ENCODE measurements at places on chromosomes 5 and 9.
A peak's percentile ranks its signal among the peaks of the same experiment; 100 is the strongest.

DNA sequence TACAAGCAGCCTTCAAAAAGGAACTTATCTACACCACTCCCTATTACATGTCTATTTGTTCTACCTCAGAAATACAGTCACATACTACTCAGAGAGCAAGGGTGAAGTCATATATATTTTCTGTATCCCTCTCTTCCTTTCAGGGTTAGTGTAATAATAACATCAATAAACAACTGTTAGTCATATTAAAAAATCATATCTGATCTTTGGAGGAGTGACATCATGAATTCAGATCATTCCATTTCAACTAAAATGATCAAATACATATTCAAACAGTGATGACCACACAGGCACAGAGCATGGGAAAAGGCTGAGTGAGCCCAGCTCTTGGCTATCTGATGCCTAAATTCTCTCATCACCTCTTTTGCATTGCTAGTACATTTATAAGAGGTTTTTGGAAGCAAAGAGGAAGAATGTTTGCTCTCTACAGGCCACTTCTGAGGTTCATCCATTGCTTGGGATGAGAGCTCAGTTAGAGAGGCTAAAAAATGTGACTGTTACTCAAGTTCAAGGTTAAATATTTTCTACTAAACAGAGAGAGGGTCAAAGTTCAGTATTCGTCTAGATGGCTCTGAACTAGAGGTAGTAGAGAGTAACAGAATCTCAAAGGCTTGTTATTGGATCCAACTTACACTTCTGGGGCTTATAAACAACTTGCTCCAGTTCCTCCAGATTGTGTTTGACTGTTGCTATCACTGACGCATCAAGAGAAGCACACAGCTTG is 39.0 kb downstream of the RIGI start:
- DNase-seq: no peak
- H3K36me3 ChIP-seq: peaks cover 32% of the 10 kb centered on the region
- no peak overlapping the region for H3K4me3 ChIP-seq
- H3K27me3 ChIP-seq: peaks cover 5% of the 10 kb centered on the region
- H3K4me1 ChIP-seq: no peaks in the 10 kb centered on the region

- H3K36me3 ChIP-seq: peaks cover 33% of the 10 kb centered on the region
- no peak for DNase-seq
- H3K4me1 ChIP-seq: peaks cover 5% of the 10 kb centered on the region
- no peak overlapping the region for H3K27ac ChIP-seq
- H3K4me3 ChIP-seq: no peak overlapping the region
- H3K27me3 ChIP-seq: peaks cover 4% of the 10 kb centered on the region
Observed at GRCh38 chr9:92047500-92047899, 67.7 kb downstream of the SPTLC1 start.

- H3K27ac ChIP-seq: no peak overlapping the region
- H3K4me3 ChIP-seq: no peak overlapping the region
- no peak for DNase-seq
Observed at GRCh38 chr9:110178281-110178680, 29.7 kb downstream of the C9orf152 start.

GRCh38 chr9:23830929-23831730 is 5.1 kb upstream of the ELAVL2 start:
- H3K36me3 ChIP-seq: no peaks in the 10 kb centered on the region
- peaks cover 25% of the 10 kb centered on the region for H3K4me1 ChIP-seq
- peaks cover 3% of the 10 kb centered on the region for H3K27me3 ChIP-seq
- H3K27ac ChIP-seq: peak overlapping the region; percentile 93

GRCh38 chr5:160640406-160640805 is 211.6 kb downstream of the ATP10B start:
- no peak for DNase-seq
- peaks cover 4% of the 10 kb centered on the region for H3K4me1 ChIP-seq
- H3K4me3 ChIP-seq: no peak overlapping the region

- H3K4me3 ChIP-seq: no peak overlapping the region
- no peaks in the 10 kb centered on the region for H3K36me3 ChIP-seq
- peaks cover 13% of the 10 kb centered on the region for H3K4me1 ChIP-seq
Observed at GRCh38 chr5:65482736-65483545, 1.2 kb upstream of the ADAMTS6 start.

GRCh38 chr5:19564036-19564435 is 424.0 kb downstream of the CDH18 start:
- H3K36me3 ChIP-seq: no peaks in the 10 kb centered on the region
- H3K4me3 ChIP-seq: no peak overlapping the region
- no peaks in the 10 kb centered on the region for H3K27me3 ChIP-seq
- DNase-seq: no peak

DNA sequence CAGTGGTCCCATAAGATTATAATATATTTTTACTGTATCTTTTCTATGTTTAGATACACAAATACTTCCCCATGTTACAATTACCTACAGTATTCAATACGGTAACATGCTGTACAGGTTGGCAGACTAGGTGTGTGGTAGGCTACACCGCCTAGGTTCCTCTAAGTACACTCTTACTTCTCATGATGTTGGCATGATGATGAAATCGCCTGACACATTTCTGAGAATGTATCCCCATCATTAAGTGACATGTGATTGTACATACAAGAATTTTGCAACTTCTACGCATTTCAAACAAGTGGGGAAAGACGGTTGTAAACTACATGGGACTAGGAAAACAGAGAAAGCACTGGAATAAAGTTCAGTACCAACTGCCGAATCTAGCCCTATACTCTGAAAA is 53.3 kb downstream of the SETX start:
- H3K27me3 ChIP-seq: no peaks in the 10 kb centered on the region
- DNase-seq: no peak
- peak overlapping the region; percentile 42 for H3K27ac ChIP-seq
- H3K4me1 ChIP-seq: peaks cover 23% of the 10 kb centered on the region
- H3K36me3 ChIP-seq: peaks cover 58% of the 10 kb centered on the region

- no peaks in the 10 kb centered on the region for H3K4me1 ChIP-seq
- no peak overlapping the region for H3K4me3 ChIP-seq
- peaks cover 7% of the 10 kb centered on the region for H3K36me3 ChIP-seq
- no peak overlapping the region for H3K27ac ChIP-seq
Observed at GRCh38 chr5:127053049-127053448, 20.3 kb downstream of the C5orf63 start.

DNA sequence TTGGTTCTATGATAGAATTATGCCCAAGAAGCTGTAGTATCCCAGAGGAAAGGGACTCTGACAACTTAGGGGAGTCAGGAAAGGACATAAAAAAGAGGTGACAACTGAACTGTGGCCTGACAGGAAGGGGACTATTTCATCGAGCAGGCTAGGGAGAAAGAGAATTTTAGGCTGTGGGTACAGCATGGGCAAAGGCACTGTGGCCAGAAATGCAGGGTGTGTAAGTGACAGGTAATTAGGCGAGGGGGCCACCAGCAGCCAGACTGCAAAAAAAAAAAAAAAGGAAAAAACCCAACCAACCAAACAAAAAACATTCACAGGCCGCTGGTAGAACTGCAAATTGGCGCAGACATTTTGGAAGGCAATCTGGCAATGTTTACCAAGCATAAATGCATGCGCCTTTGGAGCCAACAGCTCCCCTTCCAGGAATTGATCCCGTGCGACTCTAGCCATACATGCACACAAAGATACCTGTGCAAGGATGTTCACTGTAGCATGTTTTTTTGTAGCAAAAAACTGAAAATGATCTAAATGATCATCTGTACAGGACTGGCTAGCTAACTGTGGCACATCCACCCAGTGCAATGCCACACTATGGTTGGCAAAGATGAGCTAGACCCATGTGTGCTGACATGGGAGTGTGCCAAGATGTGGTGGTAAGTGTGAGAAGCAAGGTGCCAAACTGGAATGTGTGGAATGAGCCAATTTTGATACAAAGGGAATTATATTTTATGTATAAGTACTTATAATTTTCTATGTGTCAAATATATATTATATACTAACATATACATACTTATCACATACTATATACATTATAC is 1.1 kb downstream of the EIF4E1B start:
- H3K36me3 ChIP-seq: no peaks in the 10 kb centered on the region
- peaks cover 15% of the 10 kb centered on the region for H3K27me3 ChIP-seq
- peaks cover 22% of the 10 kb centered on the region for H3K4me1 ChIP-seq
- no peak overlapping the region for H3K4me3 ChIP-seq
- no peak overlapping the region for H3K27ac ChIP-seq
- DNase-seq: no peak

GRCh38 chr5:8458038-8458383 is 589.1 kb downstream of the MTRR start:
- no peak overlapping the region for H3K27ac ChIP-seq
- peaks cover 3% of the 10 kb centered on the region for H3K4me1 ChIP-seq
- H3K36me3 ChIP-seq: peaks cover 4% of the 10 kb centered on the region
- H3K4me3 ChIP-seq: peak overlapping the region; percentile 83
- no peak for DNase-seq

DNA sequence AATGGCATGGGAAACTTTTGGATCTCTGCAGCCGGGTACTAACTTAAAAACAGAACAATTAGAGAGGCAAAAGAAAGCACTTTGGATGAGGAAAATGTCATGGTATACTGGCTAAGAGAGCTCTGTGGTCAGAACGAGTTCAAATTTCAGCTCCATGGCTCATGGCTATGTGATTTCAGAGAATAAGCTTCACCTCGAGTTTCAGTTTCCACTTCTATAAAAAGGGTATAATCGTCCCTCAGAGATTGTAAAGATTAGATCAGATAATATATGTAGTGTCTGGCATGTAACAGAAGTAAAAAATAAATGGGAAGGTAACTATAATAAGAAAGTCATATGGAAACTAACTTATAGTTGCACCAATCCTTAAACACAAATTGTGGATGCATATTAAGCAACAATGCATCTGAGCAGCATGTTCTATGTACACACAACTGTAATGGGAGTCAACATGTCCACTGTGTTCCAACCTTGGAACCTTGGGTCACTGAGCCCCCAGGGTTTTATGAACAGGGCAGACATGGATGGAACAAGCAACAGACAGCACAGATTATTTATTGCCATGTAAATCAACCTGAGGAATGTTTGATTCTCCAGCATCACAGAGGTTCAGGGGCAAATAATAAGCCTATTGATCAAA is 145.4 kb downstream of the MAPKAP1 start:
- no peaks in the 10 kb centered on the region for H3K36me3 ChIP-seq
- no peak overlapping the region for H3K27ac ChIP-seq
- H3K27me3 ChIP-seq: no peaks in the 10 kb centered on the region
- no peak for DNase-seq
- no peak overlapping the region for H3K4me3 ChIP-seq

DNA sequence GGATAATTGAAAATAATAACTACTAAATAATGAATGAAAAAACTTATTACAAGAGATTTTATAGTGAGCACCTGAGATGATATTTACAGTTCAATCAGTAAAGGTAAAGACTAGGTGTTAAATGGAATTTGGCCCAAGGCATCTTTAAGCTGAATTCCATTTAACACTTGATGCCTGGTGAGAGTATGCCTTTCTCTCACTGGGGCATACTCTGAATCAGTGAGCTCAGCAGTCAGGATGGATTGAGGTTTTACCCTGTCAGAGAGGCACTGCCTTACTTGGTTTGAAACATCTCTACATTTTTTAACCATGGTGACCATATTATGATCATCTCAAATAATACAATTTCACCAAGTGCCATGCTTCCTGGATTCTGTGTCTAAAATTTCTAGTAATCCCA is 1416.3 kb downstream of the MAT2B start:
- H3K4me3 ChIP-seq: no peak overlapping the region
- DNase-seq: no peak
- H3K27me3 ChIP-seq: no peaks in the 10 kb centered on the region
- H3K36me3 ChIP-seq: no peaks in the 10 kb centered on the region
- H3K4me1 ChIP-seq: no peaks in the 10 kb centered on the region
- no peak overlapping the region for H3K27ac ChIP-seq

GRCh38 chr9:124841075-124841821 is 12.0 kb upstream of the WDR38 start:
- DNase-seq: no peak
- H3K4me3 ChIP-seq: no peak overlapping the region
- no peak overlapping the region for H3K27ac ChIP-seq
- H3K27me3 ChIP-seq: peaks cover 6% of the 10 kb centered on the region
- no peaks in the 10 kb centered on the region for H3K4me1 ChIP-seq

- peaks cover 52% of the 10 kb centered on the region for H3K4me1 ChIP-seq
- no peak overlapping the region for H3K27ac ChIP-seq
- H3K36me3 ChIP-seq: no peaks in the 10 kb centered on the region
- DNase-seq: no peak
- peaks cover 9% of the 10 kb centered on the region for H3K27me3 ChIP-seq
Observed at GRCh38 chr5:116394186-116394867, 180.3 kb downstream of the SEMA6A start.

GRCh38 chr9:91187965-91188344 is 173.8 kb downstream of the AUH start:
- no peak for DNase-seq
- H3K27me3 ChIP-seq: peaks cover 3% of the 10 kb centered on the region
- H3K4me1 ChIP-seq: peaks cover 10% of the 10 kb centered on the region
- no peak overlapping the region for H3K27ac ChIP-seq
- H3K36me3 ChIP-seq: no peaks in the 10 kb centered on the region
